Activated CD8-positive, alpha-beta memory T cell treated with anti-CD3 and anti-CD28 coated beads for 24 hours (primary cell): ENCODE measurements at places on chromosomes 3 and 15.

DNA sequence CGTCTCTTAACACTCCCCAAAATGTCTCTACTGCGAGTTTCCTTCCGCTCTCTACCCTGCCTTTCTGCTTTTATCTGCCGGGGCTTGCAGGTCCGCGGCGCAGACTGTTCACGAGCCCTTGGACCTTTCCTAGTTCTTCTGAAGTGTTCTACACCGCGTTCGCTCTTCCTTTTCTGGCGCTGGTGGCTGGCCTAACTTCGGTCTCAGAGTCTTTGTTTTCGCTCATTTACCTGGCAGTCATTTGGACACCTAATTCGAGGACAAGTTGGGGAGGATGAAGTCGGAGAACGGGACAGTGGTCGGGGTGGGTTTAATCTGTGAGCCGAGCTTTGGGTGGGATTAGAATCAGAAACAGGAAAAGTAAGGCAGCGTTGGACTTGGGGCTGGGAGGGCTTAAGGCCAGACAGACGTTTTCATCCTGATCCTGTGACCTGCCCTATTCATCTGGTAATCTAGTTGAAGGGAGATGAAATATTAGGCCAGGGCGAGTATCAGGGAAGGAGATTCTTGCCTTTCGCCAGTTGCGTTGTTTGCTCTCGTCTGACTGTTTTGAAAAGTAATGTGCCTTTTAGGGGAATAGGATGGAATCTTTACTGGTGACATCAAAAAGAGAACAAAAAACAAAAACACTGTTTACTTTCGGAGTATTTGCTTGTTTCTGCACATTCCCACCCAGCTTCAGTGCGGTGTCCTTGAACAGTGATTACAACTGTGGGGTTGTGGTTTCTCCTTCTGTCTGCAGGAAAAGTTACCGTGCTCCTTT, 1.8 kb downstream of the DIPK2A start:
- DNase-seq: no peak

DNA sequence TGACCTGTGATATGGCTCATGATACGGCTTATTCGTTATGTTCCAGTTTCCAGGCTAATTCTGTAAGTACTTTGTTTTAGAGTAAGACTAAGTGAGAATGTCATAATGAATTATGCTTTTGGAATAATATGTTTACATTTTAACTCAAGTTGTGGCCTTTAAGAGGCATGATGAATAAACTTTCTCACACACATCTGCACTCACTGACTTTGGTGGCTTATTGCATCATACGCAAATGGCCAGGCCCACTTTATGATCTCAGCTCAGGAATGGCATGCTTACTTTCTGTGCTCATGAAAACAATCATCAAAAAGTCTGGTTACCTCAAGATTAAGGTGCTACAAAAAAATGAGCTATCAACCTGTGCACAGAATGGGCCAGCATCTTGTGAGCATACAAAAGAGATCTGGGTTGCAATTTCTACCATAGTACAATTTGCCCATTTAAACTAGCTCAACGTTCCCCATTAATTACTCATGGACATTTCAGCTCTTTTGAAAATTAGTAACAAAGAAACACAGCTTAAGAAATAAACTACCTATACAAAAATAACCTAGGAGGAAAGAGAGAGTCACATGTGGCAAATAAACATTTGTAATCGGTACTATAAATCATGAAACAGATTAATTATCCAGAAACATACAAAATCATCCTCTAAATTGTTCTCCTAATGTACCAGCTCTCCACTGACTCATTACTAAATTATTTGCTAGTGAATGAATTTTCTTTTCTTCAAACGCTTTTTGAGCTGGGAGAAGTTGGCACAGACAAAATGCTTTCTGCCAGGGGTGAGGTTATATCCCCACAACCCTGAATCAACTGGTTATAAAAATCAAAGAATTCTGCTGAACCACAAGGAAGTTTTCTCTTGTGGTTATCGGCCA, 439.0 kb upstream of the ADAMTS9 start:
- DNase-seq: no peak

DNA sequence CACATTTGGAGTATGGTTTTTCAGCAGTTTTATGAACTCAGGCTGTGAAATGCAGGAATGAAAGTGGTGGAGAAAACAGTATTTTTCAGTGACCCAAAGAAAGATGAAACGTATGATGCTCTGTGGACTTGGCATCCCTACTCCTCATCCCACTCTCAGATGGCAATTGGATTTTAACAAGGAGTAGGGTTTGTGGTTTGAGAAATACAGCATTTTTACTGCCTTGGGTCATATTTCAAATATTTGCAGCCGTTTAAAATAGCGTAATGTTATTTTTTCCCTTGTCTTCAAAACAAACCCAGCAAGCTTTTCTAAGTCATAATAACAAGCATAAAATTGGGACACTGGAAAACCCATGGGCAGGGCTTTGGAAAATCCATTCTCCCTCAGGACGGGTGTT, 117.2 kb upstream of the LRIG1 start:
- no peak for DNase-seq

GRCh38 chr15:49521802-49522201, 98.8 kb downstream of the FGF7 start:
- no peak for DNase-seq

- no peak for DNase-seq
These were observed 13.8 kb downstream of the CORO2B start for GRCh38 chr15:68592544-68592943.
